GM19239 (cell line): ENCODE measurements at places on chromosomes 3 and 15.

DNA sequence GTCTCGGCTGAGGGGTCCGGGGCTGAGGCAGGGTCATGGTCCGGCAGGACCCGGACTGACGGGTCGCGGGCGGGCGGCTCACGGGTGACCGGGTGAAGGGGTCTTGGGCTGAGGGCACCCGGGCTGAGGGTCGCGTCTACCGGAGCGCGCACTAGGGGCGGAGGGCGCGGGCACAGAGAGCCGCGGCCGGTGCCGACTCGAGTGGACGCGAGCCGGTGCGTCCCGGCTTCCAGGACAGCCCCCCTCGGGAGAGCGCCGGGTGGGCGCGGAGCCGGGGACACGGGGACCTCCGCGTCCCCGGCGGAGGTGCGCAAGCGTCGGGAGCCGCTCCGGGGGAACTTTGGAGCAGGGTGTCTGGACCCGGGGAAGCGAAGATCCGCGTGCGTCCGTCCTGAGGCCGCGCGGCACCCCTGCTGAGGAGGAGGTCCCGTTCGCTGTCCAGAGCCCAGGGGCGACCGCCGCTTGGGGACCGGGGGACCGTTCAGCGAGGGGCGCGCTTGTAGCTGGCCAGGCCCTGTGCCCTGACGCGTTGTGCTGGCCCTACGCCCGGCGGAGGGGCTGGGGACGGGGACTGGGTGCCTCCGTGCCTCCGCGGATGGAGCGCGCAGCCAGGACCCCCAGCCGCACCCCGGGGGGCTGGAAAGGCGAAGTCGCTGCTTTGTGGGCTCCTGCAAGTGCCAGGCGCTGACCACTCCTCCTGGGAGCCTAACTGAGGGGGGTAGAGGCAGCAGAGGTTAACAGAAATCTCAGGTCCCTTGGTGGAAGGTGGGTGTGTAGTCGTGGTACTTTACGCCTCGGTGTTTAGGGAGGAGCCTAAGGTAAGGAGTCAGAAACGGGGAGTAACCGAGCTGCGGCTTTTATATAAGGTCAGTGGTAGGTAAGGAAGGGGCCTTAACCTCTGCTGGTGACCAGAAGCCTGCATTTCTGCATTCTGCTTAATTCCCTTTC is at the start of gene PPARG:
PPARG (plus strand) TSS at position 889 of the 948 bp plus-strand sequence. CDS start 90,642 bp downstream, outside the sequence.
- no peak for DNase-seq

- no peak for DNase-seq
These were observed 96.2 kb downstream of the VGLL4 start for GRCh38 chr3:11547498-11547897.

GRCh38 chr15:33341953-33342352 is 31.2 kb downstream of the RYR3 start:
- DNase-seq = no peak

DNA sequence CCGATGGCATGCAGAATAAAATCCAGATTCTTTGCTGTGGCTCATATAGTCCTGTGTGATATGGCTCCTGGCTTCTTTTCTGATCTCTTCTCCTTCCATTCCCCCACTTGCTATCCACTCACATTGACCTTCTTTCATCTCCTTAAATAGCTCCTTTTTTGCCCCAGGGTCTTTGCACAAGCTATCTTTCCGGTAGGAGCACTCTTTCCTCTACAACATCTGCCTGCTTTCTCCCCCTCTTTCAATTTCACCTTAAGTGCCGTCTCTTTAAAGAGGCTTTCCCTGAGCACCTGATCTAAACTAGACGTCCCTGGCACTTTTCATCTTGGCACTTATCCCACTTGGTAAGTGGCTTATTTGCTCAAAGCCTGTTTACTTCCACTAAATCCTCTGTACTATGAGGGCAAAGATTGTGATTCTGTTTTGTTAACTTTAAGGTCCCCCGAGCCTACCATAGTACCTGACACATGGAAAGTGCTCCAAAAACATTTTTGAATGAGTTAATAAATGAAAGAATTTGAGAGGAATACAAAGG is 323.3 kb upstream of the TLE3 start:
- DNase-seq = no peak

GRCh38 chr15:62739507-62739906 is 303.0 kb upstream of the TPM1 start:
- DNase-seq = no peak

DNA sequence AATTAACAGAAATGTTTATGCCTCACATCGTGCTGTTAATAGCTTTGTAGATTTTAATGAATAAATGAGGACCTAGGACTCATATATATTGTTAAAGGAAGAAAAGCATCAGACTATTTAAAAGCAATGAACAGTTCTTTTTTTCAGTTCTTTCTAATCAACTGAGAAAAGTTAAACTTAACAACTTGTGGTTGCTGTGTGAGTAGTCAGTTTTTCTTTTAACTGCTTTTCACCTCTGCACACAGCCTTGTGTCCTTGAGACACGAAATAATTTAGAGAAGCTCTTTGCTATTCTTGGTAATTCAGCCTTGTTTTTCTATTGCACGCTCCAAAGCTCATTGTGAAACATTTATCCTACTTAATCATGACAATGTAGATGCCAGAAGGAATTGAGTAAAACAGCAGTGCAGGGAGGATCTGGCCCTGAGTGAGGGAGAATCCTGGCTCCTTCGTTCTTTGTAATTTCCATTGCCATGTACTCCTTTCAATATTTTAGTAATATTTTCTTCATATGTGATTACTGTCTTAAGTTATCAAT is 499.0 kb downstream of the PYDC2 start:
- DNase-seq = no peak

DNA sequence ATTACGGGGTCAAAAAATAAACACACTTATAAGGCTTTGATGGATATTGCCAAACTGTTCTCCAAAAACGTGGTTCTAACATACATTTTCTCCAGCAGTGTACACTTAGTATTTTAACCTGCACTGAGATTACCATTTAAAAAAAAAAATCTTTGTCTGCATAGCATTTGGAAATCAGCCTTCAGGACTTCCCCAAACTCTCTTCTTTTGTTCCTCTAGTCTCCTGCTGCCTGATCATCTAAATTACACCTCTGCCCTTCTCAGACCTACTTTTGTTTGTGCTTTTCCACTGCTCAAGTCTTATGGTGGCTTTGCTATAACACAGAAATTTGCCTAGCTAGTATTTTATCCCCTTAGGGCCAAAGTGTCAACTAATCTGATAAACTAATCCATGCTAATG is 3.8 kb downstream of the NCEH1 start:
- DNase-seq = no peak
